ENCODE measurements at places on chromosomes 13 and 19. TPM values are rescaled to one million over a fixed set of nuclear protein-coding genes. Genes with fewer than 3 reads are reported as not detected.

GRCh38 chr13:40132249-40132648 is 476.8 kb downstream of the COG6 start:
- DNase-seq: no peak

Gene DACH1
- polyA plus RNA-seq: 11.1 TPM

DNA sequence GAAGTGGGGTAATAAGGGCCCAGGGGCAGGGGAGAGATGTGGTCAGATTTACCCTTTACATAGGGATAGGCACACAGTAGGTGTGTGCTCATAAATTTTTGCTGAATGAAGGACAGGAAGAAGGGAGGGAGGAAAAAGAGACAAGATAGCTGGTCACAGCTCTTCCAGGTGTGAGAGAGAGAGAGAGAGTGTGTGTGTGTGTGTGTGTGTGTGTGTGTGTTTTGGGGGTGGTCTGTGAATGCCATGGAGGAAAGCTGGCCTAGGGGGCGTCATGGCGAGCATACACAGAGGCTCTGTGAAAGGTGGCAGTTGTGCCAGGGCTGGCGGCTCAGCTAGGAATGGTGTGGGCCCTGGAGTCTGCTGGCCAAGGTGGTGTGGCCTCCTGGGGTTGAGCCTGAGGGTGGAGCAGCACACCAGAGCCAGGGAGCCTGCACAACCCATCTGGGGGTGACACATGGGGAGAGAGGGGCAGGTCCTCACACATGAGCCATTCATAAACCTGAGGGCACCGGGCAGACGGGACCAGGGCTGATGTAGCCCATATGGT is 6.0 kb upstream of the PRX start:
- DNase-seq: no peak

Gene ATP4A
- 1.1 TPM for polyA plus RNA-seq

DNA sequence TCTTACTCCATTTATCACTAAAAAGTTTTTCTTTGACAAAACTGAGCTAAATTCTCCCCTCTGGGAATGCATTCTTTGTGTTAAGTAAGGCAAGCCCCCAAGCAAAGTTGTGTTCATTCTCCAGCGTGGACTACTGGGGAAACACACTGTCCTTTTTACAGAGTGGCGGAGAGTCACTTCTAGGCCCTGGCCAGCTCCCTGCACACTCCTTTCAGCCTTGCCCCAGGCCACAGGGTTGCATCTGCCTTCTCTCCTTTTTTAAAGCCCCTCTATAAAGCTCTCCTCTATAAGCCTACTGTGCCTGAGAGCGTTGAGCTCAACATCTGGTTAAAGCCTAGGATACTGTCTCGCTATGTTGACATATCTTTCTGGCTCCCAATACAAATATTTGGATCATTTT is 803.4 kb downstream of the PCDH17 start:
- no peak for DNase-seq

DNA sequence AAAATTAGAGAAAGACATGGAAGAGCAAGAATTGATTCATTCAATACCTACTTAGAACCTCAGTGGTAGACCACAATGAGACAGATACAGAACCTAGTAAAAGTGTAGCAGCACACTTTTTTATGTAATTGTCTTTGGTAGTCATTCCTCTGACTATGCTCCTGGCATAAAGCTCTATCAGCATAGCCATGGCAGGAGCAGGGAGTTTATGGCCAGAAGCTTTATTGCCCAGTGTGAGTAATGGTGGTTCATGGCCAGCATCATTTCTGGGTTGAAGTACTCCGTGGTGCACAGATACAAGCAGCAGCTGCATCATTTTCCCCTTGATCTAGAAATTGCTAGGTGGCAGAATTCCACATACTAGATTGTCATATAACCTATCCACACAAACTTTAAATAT is 352.6 kb downstream of the TBC1D4 start:
- no peak for DNase-seq

Gene SIAH3
- 0.36 TPM for polyA plus RNA-seq

DNA sequence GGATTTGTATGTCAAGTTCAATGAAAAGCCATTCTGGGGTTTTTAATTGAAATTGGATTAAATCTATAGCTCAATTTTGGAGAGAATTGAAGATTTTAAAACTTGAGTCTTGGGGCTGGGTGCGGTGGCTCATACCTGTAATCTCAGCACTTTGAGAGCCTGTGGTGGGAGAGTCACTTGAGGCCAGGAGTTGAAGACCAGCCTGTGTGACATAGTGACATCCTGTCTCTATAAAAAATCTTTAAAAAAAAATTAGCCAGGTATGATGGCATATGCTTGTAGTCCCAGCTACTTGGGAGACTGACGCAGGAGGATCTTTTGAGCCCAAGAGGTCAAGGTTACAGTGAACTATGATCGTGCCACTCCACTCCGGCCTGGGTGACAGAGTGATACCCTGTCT is 41.2 kb downstream of the VAV1 start:
- DNase-seq: no peak

Gene NLRP7
- 14.5 TPM for polyA plus RNA-seq

Gene CGB8
- not detected for polyA plus RNA-seq

Gene APBA3
- 12.0 TPM for polyA plus RNA-seq

Gene KLK3
- polyA plus RNA-seq: 1.3 TPM
